ENCODE measurements at places on chromosomes 16 and 17.

DNA sequence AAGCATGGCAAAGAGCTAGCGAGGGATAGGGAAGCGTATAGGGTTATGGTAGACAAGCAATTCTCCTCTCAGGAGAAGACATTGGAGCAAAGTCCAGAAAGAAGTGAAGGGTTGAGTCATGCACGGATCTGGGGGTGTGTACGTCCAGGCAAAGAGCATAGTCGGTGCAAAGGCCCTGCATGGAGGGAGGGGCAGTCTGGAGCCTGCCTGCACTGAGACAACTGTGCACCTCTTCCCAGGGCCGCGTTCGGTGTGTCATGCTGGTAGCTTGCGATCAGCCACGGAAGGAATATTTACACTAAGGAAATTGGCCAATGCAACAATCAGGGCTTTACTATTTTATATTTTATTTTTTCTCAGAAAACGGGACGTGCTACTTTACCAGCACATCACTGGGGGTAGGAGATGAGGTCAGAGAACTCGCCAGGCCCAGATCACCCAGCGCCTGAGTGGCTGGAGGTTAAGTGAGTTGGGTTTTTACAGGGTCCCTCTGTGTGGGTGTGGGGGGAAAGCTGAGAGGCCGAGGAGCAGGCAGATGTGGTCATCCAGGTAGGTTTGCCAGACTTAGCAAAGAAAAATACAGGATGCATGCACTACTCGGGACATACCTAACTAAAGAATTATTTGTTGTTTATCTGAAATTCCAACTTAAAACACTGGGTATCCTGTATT lies 6.7 kb upstream of the B9D1 start:
- no peak for DNase-seq

DNA sequence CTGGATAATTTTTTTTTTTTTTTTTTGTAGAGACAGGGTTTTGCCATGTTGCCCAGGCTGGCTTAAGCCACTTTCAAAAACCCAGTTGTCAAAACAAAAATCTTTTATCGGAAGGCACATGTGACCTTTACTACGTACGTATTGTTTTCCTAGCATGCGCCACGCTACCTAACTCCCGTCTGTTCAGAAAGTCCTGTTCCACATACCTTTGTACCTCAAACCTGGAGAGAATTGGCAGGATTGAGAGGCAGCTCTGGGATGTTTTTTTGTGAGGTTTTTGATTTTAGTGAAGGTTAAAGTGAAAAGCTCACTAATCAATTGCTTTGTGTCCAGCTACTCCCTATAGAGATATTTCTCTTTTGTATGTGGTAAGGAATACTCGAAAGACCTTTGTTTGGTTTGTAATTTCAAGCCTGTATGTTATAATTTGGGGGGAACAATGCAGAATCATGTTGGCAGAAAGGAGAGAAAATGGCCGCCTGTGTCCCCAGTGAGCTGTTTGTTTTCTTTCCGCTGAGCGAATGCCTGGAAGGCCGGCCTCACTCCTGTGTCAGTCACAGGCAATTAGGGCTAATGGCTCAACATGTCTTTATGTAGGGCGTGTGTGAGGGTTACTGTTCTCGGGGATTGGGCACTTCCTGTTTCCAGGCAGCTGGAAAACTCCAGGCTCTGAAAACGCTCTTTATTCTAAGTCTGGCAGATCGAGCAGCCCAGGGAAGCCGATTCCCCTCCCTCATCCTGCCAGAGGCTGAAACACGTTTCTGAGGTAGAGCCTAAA lies 60.8 kb upstream of the CLEC18A start:
- no peak for DNase-seq

GRCh38 chr17:39123627-39124026 lies 27.8 kb downstream of the PLXDC1 start:
- DNase-seq = no peak

DNA sequence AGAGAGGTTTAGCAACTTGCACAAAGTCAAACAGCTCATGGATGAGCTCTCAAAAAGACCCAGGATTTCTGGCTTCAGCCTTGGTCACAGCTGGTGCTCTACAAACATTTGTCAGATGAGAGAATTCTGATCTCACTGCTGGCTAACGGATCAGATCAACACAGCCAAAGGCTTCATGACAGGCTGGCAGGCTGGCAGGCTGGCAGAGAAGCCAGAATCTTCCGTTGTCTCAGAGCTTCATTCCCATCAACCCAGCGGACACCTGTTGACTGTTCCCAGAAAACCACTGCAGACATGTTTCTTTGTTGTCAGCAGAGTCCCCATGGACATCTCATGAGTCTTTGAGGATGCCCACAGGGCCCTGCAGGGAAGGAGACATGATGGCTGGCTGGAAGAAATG lies 303.8 kb upstream of the ASIC2 start:
- no peak for DNase-seq

DNA sequence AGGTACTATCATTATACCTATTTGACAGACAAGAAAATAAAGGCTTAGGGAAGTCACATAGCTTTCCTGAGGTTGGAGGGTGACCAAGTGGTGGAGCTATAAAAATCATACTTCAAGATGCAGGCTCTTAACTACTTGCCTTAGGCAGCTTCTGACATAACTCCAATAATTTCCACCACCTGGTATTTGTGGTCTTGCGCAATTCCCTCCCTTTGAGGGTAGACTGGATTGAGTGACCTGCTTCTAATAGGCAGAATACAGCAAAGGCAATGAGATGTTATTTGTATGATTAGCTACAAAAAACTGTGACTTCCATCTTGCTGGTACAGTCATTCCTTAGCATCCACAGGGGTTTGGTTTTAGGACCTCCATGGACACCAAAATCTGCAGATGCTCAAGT lies 385.5 kb downstream of the TMEM114 start:
- no peak for DNase-seq

DNA sequence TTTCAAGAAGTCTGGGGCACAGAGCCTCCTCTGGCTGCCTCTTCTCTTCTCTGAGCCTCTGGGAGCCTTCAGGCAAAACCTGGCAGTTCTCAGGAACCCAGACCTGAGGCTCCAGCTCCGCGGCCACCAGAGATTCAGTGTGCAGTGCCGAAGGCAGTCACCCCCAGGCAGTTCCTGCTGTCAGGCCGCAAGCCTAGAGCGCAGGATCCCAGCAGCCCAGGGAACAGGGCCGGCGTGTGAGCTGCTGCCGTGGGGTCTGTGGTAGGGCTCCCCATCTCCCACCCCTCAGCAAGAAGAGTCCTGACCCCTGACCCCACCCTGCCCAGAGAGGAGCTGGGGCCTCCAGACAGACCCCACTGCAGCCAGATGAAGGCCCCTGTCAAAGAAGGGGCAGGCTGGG lies 78.2 kb downstream of the AMFR start:
- DNase-seq = no peak
